ENCODE measurements at places on chromosomes 6 and 20.

GRCh38 chr6:168117942-168118341 lies 38.9 kb upstream of the FRMD1 start:
- H3K4me3 ChIP-seq, result no peak overlapping the region
- H3K27me3 ChIP-seq, result no peaks in the 10 kb centered on the region
- DNase-seq, result no peak
- no peaks in the 10 kb centered on the region for H3K36me3 ChIP-seq
- H3K27ac ChIP-seq, result no peak overlapping the region

- no peaks in the 10 kb centered on the region for H3K27me3 ChIP-seq
- no peaks in the 10 kb centered on the region for H3K36me3 ChIP-seq
Measured at GRCh38 chr6:141965016-141965545, 167.6 kb upstream of the GJE1 start.

DNA sequence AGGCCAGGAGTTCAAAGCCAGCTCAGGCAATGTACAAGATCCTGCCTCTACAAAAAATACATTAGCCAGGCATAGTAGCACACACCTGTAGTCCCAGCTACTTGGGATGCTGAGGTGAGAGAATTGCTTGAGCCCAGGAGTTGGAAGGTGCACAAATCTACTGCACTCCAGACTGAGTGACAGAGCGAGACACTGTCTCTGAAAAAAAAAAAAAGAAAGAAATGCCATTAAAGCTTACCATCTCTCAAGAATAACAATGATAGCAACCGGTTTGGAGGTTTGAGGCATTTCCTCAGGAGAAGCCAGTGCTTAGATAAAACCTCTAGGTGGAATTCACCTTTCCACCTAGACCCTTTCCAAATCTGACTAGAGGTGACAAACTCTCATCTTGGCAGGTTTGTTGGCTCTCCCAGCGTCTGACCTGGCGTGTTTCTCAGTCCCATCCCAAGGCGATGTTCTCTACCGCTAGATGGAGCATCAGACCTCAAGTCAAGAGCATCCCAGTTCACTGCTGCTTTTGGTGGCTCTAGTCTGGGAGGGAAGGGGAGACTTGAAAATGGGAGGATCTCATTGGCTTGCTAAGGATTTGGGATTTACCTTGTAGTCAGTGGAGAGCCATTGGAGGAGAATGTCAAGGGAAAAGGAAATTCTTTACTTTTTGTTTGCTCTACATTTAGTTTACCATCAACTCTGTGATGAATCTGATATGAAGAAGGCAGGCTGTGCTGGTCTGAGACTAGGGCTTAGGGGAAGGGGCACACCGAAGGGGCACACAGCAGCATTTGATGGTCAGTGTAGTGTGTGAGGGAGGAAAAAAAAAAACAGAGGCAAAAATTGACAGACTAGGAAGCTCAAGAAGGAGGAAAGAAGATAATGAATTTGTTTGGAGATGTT lies 67.9 kb downstream of the NCOA7 start:
- H3K4me3 ChIP-seq, result no peak overlapping the region
- H3K4me1 ChIP-seq, result no peaks in the 10 kb centered on the region
- DNase-seq, result no peak

GRCh38 chr6:52341561-52342260 lies 20.2 kb upstream of the PAQR8 start:
- no peaks in the 10 kb centered on the region for H3K36me3 ChIP-seq
- H3K4me1 ChIP-seq, result no peaks in the 10 kb centered on the region
- H3K4me3 ChIP-seq, result no peak overlapping the region

GRCh38 chr6:147279427-147279826 lies 75.2 kb downstream of the STXBP5 start:
- H3K4me3 ChIP-seq, result no peak overlapping the region
- no peak overlapping the region for H3K27ac ChIP-seq
- H3K36me3 ChIP-seq, result peaks cover 15% of the 10 kb centered on the region
- DNase-seq, result no peak
- no peaks in the 10 kb centered on the region for H3K4me1 ChIP-seq

- H3K27ac ChIP-seq, result no peak overlapping the region
- H3K4me1 ChIP-seq, result no peaks in the 10 kb centered on the region
- no peak for DNase-seq
- no peak overlapping the region for H3K4me3 ChIP-seq
Measured at GRCh38 chr6:42269553-42269952, 51.9 kb upstream of the MRPS10 start.

GRCh38 chr6:158381214-158381613 lies 68.9 kb downstream of the TULP4 start:
- peaks cover 6% of the 10 kb centered on the region for H3K4me1 ChIP-seq
- H3K36me3 ChIP-seq, result no peaks in the 10 kb centered on the region
- DNase-seq, result no peak
- H3K27ac ChIP-seq, result no peak overlapping the region

GRCh38 chr6:140809694-140810101 lies 1323.0 kb upstream of the GJE1 start:
- no peak overlapping the region for H3K27ac ChIP-seq
- no peaks in the 10 kb centered on the region for H3K4me1 ChIP-seq
- no peak overlapping the region for H3K4me3 ChIP-seq
- no peaks in the 10 kb centered on the region for H3K27me3 ChIP-seq
- H3K36me3 ChIP-seq, result no peaks in the 10 kb centered on the region
- DNase-seq, result no peak

- H3K36me3 ChIP-seq, result no peaks in the 10 kb centered on the region
- H3K27me3 ChIP-seq, result no peaks in the 10 kb centered on the region
- no peak overlapping the region for H3K4me3 ChIP-seq
- no peak for DNase-seq
Measured at GRCh38 chr6:15058200-15059061, 187.4 kb upstream of the JARID2 start.

GRCh38 chr20:16711661-16712258 lies 18.1 kb upstream of the SNRPB2 start:
- DNase-seq, result no peak
- H3K27me3 ChIP-seq, result no peaks in the 10 kb centered on the region
- no peaks in the 10 kb centered on the region for H3K36me3 ChIP-seq
- no peak overlapping the region for H3K4me3 ChIP-seq

DNA sequence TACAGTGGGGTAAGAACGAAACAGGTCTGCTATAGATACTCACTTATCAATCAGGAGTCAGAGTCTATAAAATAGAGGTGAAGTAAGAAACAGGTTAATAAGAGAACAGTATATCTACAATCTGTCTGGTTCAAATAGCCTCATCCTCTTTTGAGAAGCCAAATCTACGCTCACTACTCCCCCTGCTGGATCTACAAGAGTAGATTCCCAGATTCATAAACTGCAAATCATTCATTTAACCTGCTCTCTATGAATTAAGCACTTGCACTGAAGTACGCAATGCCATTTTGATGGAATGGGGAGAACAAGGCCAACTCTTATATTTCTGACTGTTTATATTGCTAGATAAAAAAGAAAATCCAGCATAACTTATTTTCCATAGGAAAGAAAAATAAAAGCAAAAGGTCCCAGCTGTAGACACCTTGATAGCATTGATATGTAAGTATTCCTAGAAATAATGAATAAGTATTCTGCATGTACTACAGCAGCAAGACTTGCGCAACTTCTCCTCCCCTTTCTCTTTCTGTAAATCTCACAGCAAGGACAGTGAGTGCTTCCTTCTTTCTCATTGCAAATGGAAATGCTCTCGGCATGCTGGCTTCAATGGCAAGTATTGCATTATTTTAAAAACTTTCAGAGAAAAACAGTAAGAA lies 92.3 kb downstream of the RFX6 start:
- H3K4me1 ChIP-seq, result no peaks in the 10 kb centered on the region
- no peaks in the 10 kb centered on the region for H3K36me3 ChIP-seq

- DNase-seq, result no peak
- H3K4me3 ChIP-seq, result no peak overlapping the region
- no peaks in the 10 kb centered on the region for H3K36me3 ChIP-seq
- H3K27ac ChIP-seq, result no peak overlapping the region
Measured at GRCh38 chr6:158237656-158238055, 69.5 kb downstream of the GTF2H5 start.

- H3K4me1 ChIP-seq, result no peaks in the 10 kb centered on the region
- peaks cover 4% of the 10 kb centered on the region for H3K27me3 ChIP-seq
- H3K27ac ChIP-seq, result no peak overlapping the region
- H3K36me3 ChIP-seq, result no peaks in the 10 kb centered on the region
Measured at GRCh38 chr20:11687546-11688292, 230.0 kb upstream of the BTBD3 start.

DNA sequence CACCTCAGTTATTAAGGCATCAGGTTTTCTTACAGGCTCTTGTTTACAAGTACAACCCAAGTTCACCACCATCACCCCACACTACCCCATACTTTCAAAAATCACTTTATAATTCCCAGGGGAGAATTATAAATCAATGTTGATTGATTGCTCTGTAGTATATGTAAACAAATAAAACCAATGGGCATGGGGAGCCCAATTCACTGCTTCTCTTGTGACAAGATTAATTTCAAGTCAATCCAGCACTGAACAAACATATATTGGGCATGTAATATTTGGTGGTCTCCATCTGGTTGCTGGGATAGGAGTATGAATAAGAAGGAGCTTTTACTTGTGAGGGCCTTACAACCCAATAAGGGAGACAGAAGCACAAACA lies 95.8 kb downstream of the CLVS2 start:
- no peak for DNase-seq
- H3K4me1 ChIP-seq, result no peaks in the 10 kb centered on the region
- no peak overlapping the region for H3K27ac ChIP-seq
- H3K36me3 ChIP-seq, result no peaks in the 10 kb centered on the region

GRCh38 chr6:163008186-163008585 lies 280.4 kb downstream of the PACRG start:
- no peak overlapping the region for H3K4me3 ChIP-seq
- H3K27ac ChIP-seq, result no peak overlapping the region
- DNase-seq, result no peak
- no peaks in the 10 kb centered on the region for H3K4me1 ChIP-seq

DNA sequence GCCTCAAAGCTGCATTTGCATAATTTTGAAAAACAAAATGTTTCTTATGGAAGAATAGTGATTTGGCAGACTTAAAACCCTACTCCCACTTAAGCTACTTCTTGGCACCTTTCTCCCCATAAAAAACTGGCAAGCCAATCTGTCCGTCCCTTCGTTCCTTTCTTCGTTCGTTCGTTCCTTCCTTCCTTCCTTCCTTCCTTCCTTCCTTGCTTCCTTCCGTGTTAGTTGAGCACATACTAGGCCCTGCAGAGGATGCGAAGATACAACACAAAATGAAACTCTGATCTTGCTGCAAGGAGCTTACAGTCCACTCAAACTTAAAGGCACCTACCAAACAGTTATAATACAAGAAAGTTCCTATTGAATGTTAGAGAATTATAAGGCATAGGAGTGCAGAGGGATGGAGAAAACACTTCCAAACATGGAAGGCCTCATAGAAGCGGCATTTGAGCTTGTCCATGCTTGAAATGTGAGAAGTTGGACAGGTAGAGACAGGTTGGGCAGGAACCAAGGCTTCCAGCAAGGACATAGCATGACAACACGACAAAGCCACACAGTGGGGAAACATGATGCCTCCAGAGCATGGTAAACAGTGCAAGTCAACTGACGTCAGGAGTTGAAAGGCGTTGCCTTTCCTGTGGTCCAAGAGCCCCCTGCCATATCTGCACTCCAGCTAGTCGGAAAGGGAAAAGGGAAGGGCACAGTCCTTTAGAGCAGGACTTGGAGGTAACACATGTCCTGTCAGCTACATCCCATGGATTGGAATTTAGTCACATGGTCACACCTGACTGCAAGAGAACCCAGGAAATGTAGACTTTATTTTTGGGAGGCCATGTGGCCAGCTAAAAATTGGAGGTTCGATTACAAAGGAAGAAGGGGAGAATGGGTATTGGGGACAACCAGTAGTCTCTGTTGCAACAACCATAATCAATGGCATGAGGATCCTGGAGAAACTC lies 7.0 kb downstream of the PNPLA1 start:
- no peak overlapping the region for H3K27ac ChIP-seq
- DNase-seq, result no peak
- no peak overlapping the region for H3K4me3 ChIP-seq
- H3K36me3 ChIP-seq, result no peaks in the 10 kb centered on the region
- peaks cover 15% of the 10 kb centered on the region for H3K27me3 ChIP-seq

DNA sequence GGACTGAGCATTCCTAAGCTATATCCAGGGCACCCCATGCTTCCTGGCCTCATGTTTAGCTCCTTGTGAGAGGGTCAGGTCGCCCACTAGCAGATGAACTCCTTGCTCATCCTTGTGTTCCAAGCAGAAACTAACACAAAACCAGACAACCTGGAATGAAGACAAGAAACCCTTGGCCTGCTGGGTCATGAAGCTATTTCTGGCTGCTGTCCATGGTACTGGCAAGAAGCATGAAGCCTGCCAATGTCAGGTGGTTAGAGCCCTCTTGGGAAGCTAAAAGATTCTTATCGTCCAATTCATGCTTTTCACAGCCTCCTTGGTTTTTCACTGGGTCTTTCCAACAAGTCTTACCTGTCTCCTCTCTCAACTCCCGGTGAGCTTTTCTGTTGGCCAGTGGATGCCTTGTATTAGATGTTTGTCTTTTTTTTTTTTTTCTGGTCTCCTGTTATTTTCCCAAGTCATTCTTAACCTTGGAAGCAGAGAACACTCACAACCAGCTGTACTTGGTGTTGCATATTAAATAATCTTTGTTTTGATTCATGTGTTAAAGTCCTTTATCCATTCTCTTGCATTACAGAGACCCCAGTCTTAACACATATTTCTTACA lies 180.3 kb downstream of the ANKRD60 start:
- no peak overlapping the region for H3K4me3 ChIP-seq
- H3K27me3 ChIP-seq, result no peaks in the 10 kb centered on the region
- H3K4me1 ChIP-seq, result no peaks in the 10 kb centered on the region
- DNase-seq, result no peak

GRCh38 chr20:45998761-45999160 lies 9.9 kb upstream of the MMP9 start:
- H3K4me1 ChIP-seq, result no peaks in the 10 kb centered on the region
- H3K36me3 ChIP-seq, result no peaks in the 10 kb centered on the region
- H3K27ac ChIP-seq, result no peak overlapping the region
- no peak for DNase-seq

GRCh38 chr6:14079433-14079832 lies 38.1 kb upstream of the CD83 start:
- H3K27me3 ChIP-seq, result no peaks in the 10 kb centered on the region
- H3K36me3 ChIP-seq, result no peaks in the 10 kb centered on the region
- no peaks in the 10 kb centered on the region for H3K4me1 ChIP-seq
- no peak for DNase-seq
- no peak overlapping the region for H3K4me3 ChIP-seq

DNA sequence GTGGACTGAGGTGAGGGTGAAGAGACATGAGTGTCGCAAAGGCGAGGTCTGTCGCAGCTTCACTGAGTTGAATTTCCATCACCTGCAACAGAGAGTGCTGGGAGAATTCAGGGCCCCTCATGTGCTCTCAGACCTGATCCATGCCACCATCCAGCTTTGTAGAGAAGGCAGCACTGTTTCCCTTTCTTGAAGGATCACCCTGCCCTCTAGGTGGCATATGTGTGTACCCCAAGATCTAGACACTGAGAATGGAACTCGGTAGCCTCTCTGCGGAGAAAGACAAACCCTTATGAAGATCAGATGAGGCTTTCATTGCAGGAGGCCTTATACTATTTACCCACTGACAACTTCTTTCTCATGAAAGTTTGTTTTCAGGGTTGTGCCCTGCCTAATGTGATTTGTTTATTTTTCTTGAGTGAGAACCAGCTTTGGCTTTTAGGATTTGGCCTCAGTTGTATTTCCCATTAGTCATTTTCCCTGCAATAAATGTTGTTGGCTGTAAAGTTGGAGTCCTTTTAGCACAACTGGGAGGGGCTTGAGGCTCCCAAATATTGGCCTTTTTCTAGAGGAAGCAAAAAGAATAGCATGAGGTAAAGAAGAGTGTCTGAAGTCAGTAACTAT lies 811.3 kb downstream of the DHX35 start:
- H3K36me3 ChIP-seq, result no peaks in the 10 kb centered on the region
- H3K4me3 ChIP-seq, result no peak overlapping the region
- H3K27ac ChIP-seq, result no peak overlapping the region
- no peak for DNase-seq
- H3K4me1 ChIP-seq, result no peaks in the 10 kb centered on the region
- H3K27me3 ChIP-seq, result no peaks in the 10 kb centered on the region
